ENCODE measurements at places on chromosomes 1 and 21. TPM values are rescaled to one million over a fixed set of nuclear protein-coding genes. Genes with fewer than 3 reads are reported as not detected.
A peak's percentile ranks its signal among the peaks of the same experiment; 100 is the strongest.

Gene ANXA9
- total RNA-seq = 7.9 TPM

Gene PYHIN1
- total RNA-seq = not detected

Gene FCRL2
- not detected for total RNA-seq

DNA sequence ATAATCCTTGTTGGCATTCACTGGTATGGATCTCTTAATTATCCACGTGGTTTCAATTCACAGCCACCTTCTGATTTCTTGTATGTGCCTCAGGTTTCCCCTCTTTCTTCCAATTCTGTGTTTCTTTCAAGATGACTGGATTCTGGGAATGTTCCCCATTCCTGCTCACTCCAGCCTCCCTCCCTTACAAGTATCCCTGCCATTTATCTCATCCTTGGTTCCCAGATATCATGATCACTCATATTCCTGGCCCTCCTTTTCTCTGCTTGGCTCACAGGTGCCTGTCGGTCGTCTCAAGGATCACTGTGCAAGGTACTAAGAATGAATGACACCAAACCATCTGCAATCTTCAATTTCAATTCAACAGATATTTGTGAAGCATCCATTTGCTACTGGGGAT lies 279.2 kb downstream of the ASTN1 start:
- H3K4me3 ChIP-seq = no peak overlapping the region
- no peak overlapping the region for H3K27ac ChIP-seq
- H3K4me1 ChIP-seq = no peaks in the 10 kb centered on the region
- H3K36me3 ChIP-seq = no peaks in the 10 kb centered on the region
- no peak for DNase-seq

DNA sequence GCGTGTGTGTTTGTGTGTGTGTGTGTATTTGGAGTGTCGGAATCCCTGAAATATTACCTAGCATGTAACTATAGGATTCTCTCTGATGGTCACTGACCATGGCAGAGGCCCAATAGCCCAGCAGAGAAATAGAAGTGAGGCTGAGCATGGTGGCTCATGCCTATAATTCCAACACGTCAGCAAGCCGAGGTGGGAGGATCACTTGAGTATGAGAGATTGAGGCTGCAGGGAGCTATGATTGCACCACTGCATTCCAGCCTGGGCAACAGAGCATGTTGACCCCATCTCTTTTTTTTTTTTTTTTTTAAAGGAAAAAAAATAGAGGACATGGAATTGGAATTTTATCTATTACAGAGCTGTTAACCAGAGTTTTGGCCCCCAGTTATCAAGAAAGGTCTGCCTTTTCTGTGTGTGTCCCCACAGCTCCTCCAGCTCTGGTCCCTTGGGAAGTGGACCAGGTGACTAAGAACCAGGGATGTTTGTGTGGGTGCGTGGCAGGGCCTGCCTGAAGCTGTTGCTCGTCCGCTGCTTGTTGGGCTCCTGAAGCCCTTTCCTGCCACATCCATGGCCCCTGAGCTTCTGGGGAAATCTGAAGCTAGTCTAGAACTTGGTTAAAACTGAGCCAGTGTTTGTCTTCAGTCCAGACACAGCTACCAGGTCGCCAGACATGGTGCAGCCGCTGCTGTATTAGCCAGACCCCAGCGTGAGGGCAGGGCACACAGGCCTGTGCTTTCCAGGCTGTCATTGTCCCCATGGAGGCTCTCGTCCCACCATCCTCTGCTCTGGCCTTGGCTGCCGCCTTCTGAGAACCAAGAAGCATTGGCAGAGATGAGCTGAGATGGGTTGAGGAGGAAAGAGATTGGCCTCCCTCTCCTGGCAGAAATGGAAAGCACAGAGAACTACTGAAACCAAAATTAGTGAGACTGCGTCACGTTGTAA lies 25.5 kb downstream of the CAPN9 start:
- H3K27me3 ChIP-seq = no peaks in the 10 kb centered on the region
- peak; percentile 73 for DNase-seq
- H3K4me1 ChIP-seq = peaks cover 5% of the 10 kb centered on the region
- no peak overlapping the region for H3K4me3 ChIP-seq
- peak overlapping the region; percentile 60 for H3K27ac ChIP-seq
- no peaks in the 10 kb centered on the region for H3K36me3 ChIP-seq

GRCh38 chr1:99110140-99111041 lies 105.7 kb upstream of the PLPPR5 start:
- no peaks in the 10 kb centered on the region for H3K27me3 ChIP-seq
- H3K4me3 ChIP-seq = no peak overlapping the region
- no peaks in the 10 kb centered on the region for H3K36me3 ChIP-seq

GRCh38 chr1:163265547-163265946 lies 56.2 kb upstream of the NUF2 start:
- no peaks in the 10 kb centered on the region for H3K4me1 ChIP-seq
- no peaks in the 10 kb centered on the region for H3K27me3 ChIP-seq
- DNase-seq = no peak
- no peaks in the 10 kb centered on the region for H3K36me3 ChIP-seq
- no peak overlapping the region for H3K27ac ChIP-seq

DNA sequence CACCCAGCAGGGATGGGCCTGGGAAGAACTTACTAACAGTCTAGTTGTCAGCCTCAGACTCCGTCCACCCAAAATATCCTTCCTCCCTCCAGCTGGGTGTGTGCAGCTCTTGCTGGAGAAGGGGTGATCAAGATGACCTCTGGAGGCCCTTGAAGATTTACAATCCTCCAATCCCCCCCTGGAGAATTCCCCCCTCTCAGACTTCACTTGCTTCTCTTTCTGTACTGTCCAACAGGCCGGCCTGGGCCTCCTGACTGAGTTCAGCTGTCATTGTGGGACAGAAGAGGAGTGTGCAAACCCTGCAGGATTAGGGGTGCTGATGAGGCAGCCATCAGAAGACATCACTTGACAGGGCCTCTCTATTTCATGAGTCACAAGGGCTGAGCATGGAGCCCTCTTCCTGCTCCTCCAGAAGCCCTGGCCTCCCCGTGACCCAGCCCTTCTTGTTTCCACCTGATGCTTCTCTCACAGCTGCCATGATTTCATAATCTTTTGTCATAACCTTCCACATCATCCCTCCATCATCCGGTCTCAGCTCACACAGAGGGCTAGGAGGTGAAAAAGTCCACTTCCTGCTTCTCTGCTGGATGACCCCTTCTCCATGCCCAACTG lies 17.5 kb upstream of the IGFN1 start:
- peak; percentile 47 for DNase-seq
- no peaks in the 10 kb centered on the region for H3K36me3 ChIP-seq
- no peaks in the 10 kb centered on the region for H3K27me3 ChIP-seq

DNA sequence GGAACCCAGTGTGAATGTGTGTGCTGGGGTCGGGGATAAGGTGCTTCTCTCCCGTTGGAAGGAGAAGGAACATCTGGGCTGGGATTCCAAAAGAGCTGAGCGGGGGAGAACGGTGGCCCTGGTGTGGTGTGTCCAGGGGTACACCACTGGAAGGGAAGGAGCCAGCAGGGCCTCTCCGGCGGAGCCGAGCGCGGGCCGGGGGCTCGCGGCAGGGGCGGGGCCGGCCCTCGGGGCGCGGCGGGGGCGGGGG lies 231 bp upstream of the RPS6KA1 start:
- no peaks in the 10 kb centered on the region for H3K36me3 ChIP-seq
- peaks cover 18% of the 10 kb centered on the region for H3K4me1 ChIP-seq
- peak overlapping the region; percentile 63 for H3K27ac ChIP-seq

DNA sequence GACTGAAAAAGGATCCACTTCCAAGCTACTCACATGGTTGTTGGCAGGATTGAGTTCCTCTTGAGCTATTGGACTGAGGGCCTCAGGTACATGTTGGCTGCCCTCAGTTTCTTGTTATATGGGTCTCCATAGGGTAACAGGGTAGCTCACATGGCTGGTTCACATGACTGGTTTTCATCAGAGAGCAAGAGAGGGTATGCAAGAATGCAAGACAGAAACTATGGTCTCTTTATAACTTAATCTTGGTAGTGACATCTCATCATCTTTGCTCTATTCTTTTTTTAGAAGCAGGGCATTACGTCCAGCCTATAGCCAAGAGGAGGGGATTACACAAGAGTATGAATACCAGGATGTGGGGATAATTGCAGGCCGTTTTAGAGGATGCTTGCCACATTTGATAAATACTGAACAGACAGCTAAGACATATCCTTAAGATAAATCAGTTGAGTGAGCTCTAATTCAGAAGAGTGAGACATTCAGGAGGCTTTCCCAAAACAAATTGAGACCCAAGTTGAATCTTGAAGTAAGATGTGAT lies 100.2 kb downstream of the HMCN1 start:
- H3K4me3 ChIP-seq = no peak overlapping the region
- no peaks in the 10 kb centered on the region for H3K27me3 ChIP-seq
- no peaks in the 10 kb centered on the region for H3K36me3 ChIP-seq
- no peak overlapping the region for H3K27ac ChIP-seq
- no peaks in the 10 kb centered on the region for H3K4me1 ChIP-seq
- DNase-seq = no peak

DNA sequence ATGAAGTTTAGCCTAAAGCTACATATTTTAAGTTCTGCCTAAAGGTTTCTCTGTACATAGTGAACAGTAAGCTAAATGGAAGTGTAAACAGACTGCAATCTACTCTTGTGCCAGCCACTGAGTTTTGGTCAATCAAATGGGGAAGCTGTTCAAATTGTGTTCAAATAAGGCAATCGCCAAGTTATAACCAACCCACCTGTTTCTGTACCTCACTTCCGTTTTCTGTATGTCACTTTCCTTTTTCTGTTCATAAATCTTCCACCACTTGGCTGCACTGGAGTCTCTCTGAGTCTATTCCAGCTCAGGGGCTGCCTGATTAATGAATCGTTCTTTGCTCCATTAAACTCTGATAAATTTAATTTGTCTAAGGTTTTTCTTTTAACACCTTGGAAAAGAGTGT lies 10.8 kb upstream of the THEM4 start:
- H3K27me3 ChIP-seq = no peaks in the 10 kb centered on the region
- H3K4me1 ChIP-seq = no peaks in the 10 kb centered on the region
- H3K27ac ChIP-seq = no peak overlapping the region
- no peaks in the 10 kb centered on the region for H3K36me3 ChIP-seq
- H3K4me3 ChIP-seq = no peak overlapping the region

- H3K27ac ChIP-seq = no peak overlapping the region
- peaks cover 33% of the 10 kb centered on the region for H3K4me1 ChIP-seq
- H3K36me3 ChIP-seq = no peaks in the 10 kb centered on the region
These were observed 3.2 kb upstream of the ATP1A2 start for GRCh38 chr1:160112357-160112756.

GRCh38 chr1:109319114-109319513 lies 12.3 kb upstream of the MYBPHL start:
- H3K4me1 ChIP-seq = no peaks in the 10 kb centered on the region
- H3K27ac ChIP-seq = no peak overlapping the region
- H3K36me3 ChIP-seq = no peaks in the 10 kb centered on the region
- no peak overlapping the region for H3K4me3 ChIP-seq

- peak; percentile 99 for DNase-seq
- peak within 1 kb of the TSS; percentile 76 for H3K4me3 ChIP-seq
- H3K27ac ChIP-seq = peak within 1 kb of the TSS; percentile 99
- no peaks in the 10 kb centered on the region for H3K27me3 ChIP-seq
These were observed at the start of gene RBBP4 for GRCh38 chr1:32650752-32651460. Gene RBBP4 (plus strand): TSS chr1:32651208. CDS start chr1:32651307, 99 bp downstream.

DNA sequence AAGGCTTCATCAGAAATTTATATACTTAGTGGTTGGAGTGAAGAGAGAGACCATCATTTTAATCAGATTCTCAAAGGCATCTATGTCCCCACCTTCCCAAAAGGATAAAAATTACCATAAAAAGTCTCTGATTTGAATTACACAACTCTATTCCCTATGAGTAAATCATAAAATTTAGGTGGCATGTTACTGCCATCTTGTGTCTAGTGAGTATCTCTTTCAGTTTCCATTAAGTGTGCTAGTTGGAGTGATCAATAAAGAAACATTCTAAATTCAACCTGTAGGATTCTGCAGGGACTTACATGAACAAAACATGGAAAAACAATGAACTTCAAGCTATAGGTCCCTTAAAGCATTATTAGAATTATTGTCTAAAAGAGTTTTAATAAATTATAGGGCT lies 655.4 kb downstream of the LTN1 start:
- H3K27me3 ChIP-seq = no peaks in the 10 kb centered on the region
- DNase-seq = peak; percentile 39
- H3K36me3 ChIP-seq = no peaks in the 10 kb centered on the region
- peaks cover 9% of the 10 kb centered on the region for H3K4me1 ChIP-seq
- H3K27ac ChIP-seq = peak overlapping the region; percentile 50
- no peak overlapping the region for H3K4me3 ChIP-seq

GRCh38 chr1:92084651-92085050 lies 4.5 kb downstream of the BTBD8 start:
- H3K27me3 ChIP-seq = no peaks in the 10 kb centered on the region
- DNase-seq = peak; percentile 19
- H3K4me1 ChIP-seq = peaks cover under 1% of the 10 kb centered on the region
- H3K4me3 ChIP-seq = no peak overlapping the region
- no peaks in the 10 kb centered on the region for H3K36me3 ChIP-seq
- peak overlapping the region; percentile 12 for H3K27ac ChIP-seq

GRCh38 chr1:237748171-237748960 lies 142.4 kb downstream of the ZP4 start:
- H3K4me3 ChIP-seq = no peak overlapping the region
- no peaks in the 10 kb centered on the region for H3K4me1 ChIP-seq
- no peak for DNase-seq
- H3K27ac ChIP-seq = no peak overlapping the region

- no peak overlapping the region for H3K27ac ChIP-seq
- H3K36me3 ChIP-seq = no peaks in the 10 kb centered on the region
- no peak for DNase-seq
- H3K27me3 ChIP-seq = no peaks in the 10 kb centered on the region
These were observed 89.9 kb downstream of the IER5 start for GRCh38 chr1:181178241-181178879.

- no peak overlapping the region for H3K27ac ChIP-seq
- no peaks in the 10 kb centered on the region for H3K36me3 ChIP-seq
- H3K4me1 ChIP-seq = peaks cover 5% of the 10 kb centered on the region
- H3K27me3 ChIP-seq = no peaks in the 10 kb centered on the region
- DNase-seq = no peak
These were observed 70.4 kb upstream of the BACH1 start for GRCh38 chr21:29228306-29228705.

GRCh38 chr1:224116131-224116530 lies 2.2 kb downstream of the FBXO28 start:
- H3K4me3 ChIP-seq = no peak overlapping the region
- no peaks in the 10 kb centered on the region for H3K27me3 ChIP-seq
- DNase-seq = peak; percentile 46
- no peaks in the 10 kb centered on the region for H3K36me3 ChIP-seq

- H3K36me3 ChIP-seq = no peaks in the 10 kb centered on the region
- H3K4me3 ChIP-seq = no peak overlapping the region
- DNase-seq = no peak
- H3K27me3 ChIP-seq = no peaks in the 10 kb centered on the region
These were observed 8.1 kb upstream of the C1QTNF12 start for GRCh38 chr1:1254667-1254998.

DNA sequence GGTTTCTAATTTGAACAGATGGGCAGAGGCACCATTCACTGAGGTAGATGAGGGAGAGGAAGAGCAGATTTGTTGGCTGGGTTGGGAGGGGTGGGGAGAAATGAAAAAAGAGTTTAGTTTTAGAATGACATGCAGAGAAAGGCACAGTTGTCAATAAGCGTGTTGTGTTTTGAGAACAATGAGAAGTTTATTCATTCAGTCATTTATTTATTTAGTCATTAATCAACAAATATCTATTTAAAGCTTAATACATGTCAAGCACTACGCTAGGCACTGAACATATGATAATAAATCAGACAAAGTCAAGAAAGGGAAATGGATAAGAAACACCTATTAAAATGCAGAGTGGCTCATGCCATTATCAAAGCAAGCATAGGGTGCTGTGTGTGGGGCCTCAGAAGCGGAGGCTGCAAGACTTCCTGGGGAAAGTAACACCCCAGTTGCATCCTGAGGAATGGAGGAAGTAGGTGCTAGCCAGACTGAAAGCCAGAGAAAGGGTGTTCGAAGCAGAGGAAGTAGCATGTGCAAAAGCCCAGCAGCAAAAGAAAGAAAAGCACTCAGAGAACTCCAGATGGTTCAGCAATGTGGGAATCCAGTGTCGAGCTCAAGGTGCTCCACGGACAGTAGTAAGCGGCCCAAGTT lies 114.1 kb downstream of the RNF220 start:
- H3K4me1 ChIP-seq = peaks cover 2% of the 10 kb centered on the region
- H3K4me3 ChIP-seq = no peak overlapping the region
- H3K27me3 ChIP-seq = peaks cover 42% of the 10 kb centered on the region

Data from hepatocyte (in vitro differentiated cells).